ENCODE measurements at places on chromosomes 7 and 10.

GRCh38 chr10:128128582-128128981 lies 2.4 kb upstream of the MKI67 start:
- DNase-seq: no peak

DNA sequence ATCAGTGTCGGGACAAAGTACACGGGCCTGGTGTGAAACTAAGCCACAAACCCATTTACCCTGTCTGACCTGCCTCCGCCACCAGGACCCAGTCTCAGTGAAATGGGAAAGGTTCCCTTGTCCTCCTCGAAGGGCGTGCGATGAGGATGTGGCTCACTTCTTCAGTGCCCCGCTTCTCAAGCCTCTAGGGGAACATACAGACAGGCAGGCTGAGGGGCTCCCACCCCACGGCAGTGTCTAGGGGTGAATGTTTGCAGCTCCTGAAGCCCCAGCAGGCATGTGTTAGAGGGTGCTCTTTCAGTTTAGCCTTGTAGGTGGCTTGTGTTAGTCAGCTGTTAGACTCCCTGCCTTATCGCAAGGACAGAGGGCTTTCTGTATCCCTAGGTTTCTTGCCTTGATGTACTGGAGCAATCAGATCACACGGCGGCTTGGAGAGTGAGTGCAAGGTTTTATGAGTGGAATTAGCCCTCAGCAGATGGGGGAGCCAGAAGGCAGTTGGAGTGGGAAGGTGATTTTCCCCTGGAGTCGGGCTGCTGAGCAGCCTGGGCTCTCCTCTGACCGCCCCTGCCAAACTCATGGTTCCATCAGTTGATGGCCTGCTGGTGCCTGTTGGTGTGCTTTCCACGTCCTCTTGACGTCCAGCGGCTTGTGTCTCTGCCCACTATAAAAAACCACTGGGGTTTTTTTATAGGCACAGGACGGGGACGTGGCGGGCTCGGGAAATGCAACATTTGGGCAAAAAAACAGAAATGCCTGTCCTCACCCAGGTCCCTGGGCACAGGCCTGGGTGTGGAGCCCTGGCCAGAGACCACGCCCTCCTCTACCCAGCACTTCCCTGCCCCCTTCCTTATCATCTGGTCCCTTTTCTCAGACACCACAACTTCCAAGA lies 759 bp downstream of the NUDT1 start:
- no peak for DNase-seq

DNA sequence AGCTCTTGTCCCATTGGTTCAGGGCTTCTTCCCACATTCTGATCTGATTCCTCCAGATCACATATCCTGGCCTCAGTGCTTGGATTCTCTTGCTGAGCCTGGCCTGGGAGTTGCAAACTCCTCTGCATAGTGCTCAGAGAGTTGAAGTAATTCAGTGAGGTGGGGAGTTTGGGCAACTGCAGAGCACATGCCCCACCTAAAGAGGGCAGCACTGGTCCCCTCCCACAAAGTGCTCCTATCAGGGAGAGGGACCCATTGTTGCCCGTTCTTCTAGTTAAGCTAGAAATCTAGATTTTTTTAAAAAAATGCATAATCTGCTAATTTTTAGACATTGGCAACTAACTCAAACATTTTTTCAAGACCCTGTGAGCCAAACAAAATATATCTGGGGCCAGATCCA lies 45.1 kb downstream of the CHN2 start:
- no peak for DNase-seq

DNA sequence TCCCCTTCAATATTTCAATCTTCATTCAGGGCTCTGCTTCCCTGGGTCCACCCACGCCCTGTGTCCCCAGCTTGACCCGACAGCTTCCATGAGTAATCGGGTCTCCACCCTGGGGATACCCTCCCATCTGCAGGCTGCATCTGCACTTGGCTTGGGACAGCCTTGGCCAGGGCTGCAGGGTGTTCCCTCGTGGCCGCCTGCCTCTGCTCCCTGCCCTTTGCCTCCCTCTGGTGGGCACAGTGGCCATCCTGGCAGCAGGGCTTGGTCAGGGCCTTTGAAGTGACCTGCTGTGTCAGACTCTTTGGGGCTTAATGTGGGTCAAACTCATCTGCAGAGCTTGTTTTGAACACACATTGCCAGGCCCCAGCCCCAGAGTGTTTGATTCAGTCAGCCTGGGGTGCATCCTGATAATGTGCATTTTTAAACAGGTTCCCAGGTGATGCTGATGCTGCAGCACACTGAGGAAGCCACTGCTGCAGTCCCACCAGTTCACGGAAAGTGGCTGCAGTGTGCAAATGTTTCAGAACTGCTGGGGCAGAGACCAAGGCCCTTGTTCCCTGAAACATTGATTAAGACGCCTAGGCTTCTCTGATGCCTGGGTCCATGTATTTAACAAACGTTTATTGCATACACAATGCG lies 80.7 kb upstream of the SEC61G start:
- no peak for DNase-seq

- DNase-seq: no peak
These were observed 100.9 kb downstream of the TAX1BP1 start for GRCh38 chr7:27840760-27841364.

All from brain (organoid and tissue), 16 donors.